ENCODE measurements at places on chromosomes 4 and X.
A peak's percentile ranks its signal among the peaks of the same experiment; 100 is the strongest.

GRCh38 chr4:30916337-30917274, 196.4 kb downstream of the PCDH7 start:
- DNase-seq: no peak

- no peak for DNase-seq
Measured at GRCh38 chr4:1568855-1569460, 115.2 kb downstream of the FAM53A start.

DNA sequence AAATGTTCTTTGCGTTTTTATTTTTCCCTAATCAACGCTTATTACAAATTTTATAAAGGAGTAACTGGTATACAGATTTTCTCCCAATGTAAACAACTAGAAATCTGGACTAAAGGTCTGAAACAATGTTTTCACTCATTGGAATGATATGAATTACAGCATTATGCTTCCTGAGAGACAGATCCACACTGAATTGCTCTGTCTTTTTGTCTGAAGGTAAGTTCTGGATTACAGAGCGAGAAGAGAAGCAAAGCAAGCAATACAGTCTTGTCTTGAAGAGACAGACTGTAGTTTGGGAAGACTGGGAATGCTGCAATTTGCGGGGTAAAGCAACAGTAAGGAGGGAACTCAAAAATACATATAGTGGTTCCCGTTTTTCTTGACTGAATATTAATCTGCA, 262.2 kb upstream of the PABPC4L start:
- no peak for DNase-seq

DNA sequence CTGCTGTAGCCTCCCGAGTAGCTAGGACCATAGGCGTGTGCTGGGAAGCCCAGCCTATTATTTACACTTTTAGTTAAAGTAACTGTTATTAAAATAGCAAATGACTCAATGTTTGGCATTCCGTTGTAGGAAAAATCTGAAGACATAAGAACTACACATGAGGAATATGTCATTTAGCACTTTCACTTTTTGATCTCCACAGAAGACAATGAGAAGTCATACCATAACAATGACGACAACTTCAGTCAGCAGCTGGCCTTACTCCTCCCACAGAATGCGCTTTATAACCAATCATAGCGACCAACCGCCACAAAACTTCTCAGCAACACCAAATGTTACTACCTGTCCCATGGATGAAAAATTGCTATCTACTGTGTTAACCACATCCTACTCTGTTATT, 6.7 kb downstream of the GPR34 start:
- no peak for DNase-seq

GRCh38 chr4:86909546-86910295, 17.5 kb upstream of the C4orf36 start:
- no peak for DNase-seq

DNA sequence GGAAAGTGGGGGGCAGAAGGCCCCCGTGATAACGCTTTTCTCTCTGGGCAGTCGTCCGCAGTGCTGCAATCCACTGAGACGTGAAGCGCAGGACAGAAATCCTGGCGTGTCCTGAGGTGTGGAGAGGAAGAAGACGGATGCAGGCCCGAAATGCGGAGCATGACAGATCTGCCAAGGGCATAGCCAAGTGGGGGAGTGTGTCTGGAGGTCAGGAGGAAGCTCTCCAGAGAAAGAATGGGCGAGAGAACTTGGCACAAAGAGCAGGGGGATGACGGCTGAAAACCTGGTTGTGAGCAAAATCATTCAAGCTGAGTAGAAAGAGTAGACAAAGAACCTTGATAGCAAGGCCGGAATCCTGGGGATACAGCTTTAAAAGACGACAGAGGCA, 23.7 kb upstream of the HELT start:
- no peak for DNase-seq

DNA sequence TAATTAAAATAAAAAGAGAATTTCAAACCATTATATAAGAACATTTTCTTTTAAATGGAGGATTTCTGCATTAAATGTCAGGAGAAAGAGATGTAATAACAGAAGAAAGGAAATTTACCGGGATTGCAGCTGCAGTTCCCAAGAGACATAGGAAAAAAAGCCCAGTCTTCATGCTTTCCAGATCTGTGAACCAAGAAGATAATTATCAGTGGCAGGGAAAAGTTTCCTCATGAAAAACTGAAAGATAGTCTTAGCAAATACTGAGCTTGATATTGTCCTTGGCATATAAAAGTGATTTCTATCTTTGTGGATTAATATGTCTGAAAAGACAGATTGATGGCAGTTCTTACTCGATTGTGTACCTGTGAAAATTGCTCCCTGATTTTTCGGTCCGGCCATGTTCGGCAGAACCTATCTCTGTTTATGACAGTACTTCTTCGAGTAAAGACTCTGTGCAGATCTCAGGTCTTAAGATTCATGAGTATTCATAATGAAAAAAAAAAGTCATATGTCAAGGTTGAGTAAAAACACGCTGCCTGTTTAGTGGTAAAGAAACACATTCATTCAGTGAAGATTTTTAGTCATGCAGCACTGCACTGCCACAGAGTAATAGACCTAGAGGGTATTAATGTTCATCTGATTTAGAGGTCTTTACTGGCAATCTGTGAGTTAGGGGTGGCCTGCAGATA, 29.6 kb downstream of the SPARCL1 start:
- no peak for DNase-seq

DNA sequence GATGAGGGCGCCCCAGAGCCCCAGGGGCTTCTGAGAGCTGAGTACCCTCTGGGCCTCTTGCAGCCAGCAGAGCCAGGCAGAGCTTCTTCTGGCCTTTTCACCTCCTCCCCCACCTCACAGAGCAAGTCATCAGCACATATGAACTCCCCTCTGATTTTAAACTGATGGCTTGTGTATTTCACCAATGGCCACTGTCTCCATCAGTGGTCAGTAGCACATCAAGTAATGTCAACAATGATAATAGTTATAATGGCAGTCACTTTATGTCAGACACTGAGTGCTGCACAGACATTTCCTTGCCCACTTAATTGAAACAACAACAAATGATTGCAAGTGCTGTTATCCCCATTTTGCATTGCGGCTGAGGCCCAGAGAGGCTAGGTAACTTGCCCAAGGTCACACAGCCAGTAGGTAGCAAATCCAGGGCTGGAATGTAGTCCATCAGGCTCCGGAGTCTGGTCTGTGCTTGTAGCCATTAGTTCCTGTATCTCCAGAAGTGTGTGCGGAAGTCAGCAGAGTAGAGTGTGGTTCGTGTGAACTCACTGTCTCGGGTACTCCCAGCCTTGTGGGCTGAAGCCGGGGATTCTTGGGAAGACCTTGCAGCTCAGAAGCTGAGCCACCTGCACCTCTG, 3.0 kb downstream of the ATP2B3 start:
- DNase-seq: no peak

DNA sequence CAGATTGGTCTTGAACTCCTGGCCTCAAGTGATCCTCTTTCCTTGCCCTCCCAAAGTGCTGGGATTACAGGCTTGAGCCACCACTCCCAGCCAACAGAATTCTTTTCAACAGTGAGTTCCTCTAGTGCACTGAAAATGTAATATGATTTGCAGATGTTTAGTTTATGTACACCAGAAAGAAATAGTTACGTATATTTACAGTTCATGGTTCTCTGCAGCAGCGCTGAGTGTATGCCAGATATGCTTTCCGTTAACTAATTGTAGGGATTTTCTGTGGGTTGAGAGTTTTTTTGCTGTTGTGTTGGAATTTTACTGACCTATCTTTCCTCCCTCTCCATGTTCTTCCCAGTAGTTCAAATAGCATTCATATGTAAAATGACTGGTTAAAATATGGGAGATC, 44.0 kb downstream of the GAB1 start:
- DNase-seq: no peak

- peak; percentile 23 for DNase-seq
Measured at GRCh38 chrX:134171661-134172587, 65.1 kb upstream of the CCDC160 start.

GRCh38 chr4:59094505-59094904, 1984.3 kb upstream of the IGFBP7 start:
- DNase-seq: no peak

- DNase-seq: no peak
Measured at GRCh38 chrX:32937043-32937442, 274.3 kb downstream of the DMD start.

- no peak for DNase-seq
Measured at GRCh38 chrX:155441097-155441496, 17.3 kb downstream of the F8A3 start.

DNA sequence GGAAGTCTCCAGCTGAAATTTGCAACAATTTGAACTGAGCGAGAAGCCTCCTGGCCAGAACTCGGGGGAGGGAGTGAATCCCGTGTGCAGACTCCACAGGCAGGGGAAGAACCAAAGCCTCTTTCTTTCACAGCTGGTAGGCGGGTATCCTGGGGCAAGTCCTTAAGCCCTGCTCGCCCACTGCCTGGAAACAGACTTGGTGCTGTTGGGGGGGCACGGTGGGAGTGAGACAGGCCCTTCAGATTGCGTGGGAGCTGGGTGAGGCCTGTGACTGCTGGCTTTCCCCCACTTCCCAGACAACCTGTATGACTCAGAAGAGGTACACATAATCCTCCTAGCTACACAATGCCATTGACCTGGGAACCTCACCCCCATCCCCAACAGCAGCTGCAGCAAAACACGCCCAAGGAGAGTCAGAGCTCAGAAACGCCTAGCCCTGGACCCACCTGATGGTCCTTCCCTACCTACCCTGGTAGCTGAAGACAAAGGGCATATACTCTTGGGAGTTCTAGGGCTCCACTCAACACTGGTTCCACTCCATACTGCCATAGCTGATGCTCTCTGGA, 22.4 kb upstream of the RLIM start:
- DNase-seq: no peak

DNA sequence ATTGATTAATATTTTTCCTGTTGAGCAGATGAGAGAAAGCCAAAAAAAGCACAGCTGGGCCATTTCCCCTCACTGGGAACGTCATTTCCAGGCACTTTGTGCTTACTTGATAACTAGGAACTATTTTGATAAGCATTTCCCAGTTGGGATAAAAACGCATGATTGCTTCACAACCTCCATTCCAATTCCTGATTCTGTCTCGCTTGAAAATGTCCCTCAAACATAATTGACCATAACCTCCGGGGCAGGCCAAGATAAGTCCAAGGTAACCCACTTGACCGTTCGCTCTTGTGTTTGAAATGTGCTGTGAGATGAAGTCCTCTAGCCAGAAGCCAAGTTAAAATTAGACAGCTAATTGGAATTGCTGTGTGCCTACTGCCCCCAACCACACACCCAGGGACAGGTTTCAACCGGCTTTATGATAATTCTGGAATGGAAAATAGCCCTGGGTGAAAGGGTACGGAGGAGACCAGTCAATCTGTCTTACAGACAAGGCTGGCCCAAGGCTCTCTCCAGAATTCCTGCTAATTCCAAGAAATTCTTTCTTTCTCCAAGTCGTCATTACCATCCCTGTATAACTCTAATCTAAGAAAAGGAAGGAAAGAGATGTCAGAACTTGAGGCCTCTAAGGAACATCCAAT, 137.1 kb downstream of the MID1 start:
- no peak for DNase-seq

GRCh38 chrX:54926978-54927377, 6.4 kb downstream of the TRO start:
- no peak for DNase-seq

GRCh38 chrX:20046864-20047263, 56.0 kb upstream of the BCLAF3 start:
- DNase-seq: no peak

DNA sequence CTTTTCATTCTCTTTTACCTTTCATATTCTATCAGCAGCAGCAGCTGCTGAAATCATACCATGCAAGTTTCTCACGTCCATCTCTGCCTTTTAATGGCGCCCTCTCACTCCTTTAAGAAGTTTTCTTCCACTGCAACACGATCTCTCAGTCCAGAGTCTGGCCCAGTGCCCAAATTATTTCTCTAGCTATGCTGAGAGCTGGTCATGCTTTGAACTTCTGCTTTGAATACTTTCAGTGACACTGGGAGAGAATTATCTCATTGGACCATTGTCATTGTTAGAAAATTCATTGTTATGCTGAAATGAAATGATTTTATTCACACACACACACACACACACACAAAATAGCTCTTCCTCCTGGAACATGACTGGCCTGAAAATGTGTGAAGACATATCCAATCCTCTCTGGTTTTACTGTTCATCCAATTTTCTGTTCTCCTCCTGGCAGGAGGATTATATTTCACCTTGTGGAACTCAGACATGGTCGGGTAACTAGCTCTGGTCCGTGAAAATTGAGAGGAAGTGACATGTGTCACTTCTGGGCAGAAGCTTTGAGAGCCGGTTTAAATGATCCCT, 1.3 kb upstream of the PDHA1 start:
- DNase-seq: no peak

GRCh38 chr4:106569146-106570031, 200.8 kb upstream of the GIMD1 start:
- DNase-seq: no peak

DNA sequence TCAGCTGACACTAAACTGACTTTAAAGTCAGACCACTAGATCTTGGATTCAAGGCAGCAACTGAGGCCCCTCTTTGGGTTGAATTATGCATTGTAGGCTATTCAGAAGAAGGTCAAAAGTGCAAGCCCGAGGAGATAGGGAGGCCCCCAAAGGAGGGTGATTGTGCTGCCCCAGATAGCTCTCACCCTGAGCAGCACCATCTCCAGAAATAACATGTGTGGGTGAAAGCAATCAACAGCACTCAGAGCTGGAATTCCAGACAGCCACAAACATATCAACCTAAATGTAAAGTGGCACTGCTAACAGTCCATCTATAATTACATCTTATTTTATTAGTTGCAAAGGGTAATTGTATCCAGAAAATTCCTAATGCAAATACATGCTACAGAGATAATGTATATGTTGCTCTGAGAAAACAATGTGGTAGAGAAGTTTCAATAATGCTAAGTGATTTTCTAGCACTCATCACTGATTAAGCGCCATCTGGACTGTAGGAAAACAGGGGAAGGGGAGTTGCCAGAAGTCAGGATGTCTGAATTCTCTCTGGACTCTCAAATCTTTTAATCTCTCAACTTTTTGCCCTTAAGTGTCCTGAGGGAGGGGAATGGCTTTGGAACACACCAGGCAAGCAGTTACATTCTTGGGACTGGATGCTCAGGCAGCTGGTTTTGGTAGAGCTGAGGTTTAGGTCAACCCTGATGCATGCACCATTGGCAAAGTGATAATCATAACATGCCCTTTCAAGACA, 61.8 kb upstream of the SFRP2 start:
- no peak for DNase-seq

DNA sequence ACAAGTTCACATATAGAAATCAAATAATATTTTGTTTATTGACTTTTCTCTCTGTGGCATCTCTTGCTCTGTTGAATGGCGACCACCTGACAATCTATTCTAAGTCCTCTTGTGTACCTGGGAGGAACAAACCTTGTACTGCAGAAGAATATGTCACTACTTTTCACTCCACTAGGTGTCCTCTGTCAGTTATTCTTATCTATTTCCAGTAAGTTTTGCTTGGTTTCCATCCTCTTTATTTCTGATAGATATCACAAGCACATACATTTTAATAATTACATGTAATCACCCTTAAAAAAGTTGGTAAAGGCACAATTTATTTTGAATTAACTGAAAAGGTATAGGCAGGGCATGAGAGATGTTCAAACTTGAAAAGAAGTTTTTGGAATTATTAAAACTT, 238.4 kb downstream of the SNCA start:
- DNase-seq: no peak

GRCh38 chr4:91422011-91422410, 881.8 kb upstream of the GRID2 start:
- DNase-seq: no peak
